Stimulated activated CD8-positive, alpha-beta memory T cell treated with anti-CD3 and anti-CD28 coated beads, Interleukin-7, amount 100 ng/mL, for 1 hour (primary cell): ENCODE measurements at places on chromosomes 2 and 18.

DNA sequence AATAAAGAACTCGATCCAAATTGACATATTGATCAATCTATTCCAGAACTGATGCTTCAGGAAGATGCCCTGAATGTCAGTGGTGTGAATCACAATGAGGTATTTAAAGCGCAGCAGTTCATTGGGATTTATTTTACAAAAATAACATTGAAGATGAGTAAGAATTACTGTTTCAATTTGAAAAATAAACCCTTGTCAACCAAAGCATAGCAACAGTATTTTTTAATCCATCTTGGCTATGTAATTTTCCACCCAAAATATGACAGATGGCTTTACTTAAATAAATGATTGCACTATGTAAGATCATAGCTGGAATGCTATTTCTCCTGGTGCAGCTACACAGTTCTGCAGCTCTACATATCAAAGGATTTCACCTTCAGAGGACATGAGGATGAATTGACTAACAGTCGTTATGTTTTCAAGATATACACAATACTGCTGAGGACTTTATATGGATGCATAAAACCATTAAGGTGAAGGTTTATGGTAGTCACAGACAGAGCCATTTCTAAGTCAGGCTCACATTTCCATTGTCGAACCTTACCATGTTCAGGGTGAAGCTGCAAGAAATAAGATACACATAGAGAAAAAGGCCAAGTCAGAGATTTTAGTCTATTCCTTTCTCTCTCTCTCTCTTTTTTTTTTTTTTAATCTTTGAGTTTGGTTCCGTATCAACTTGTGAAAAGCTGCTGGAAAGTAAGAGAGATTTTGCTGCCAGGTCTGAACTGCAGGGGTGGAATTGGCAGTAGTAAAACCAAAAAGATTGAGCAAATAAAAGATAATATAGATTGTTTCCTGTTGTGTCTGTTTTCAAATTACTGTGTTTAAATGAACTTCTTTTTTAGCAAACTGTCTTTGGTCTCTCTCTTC is 398.0 kb upstream of the CDH20 start:
- no peak for DNase-seq

- DNase-seq: no peak
Observed at GRCh38 chr2:173991856-173992588, 26.8 kb upstream of the SP3 start.

DNA sequence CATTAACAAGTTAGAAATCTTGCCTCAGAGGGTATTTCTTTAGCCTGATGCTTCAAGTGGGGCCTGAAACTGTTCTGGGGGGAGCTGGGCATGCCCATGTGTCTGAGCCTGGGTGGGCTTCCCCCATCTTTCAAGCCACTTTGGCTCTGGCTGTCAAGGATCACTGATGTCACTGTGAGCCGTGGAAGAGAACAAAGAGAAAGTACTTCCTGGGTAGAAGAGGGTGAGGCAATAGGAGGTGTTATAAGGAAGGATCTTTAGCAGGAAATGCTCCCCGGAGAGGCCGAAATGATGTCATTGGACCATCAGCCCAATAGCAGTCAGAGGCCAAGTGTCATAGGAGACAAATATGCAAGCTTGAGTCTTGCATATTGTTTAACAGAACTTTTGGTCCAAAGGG is 228.4 kb upstream of the MEX3C start:
- DNase-seq: no peak

DNA sequence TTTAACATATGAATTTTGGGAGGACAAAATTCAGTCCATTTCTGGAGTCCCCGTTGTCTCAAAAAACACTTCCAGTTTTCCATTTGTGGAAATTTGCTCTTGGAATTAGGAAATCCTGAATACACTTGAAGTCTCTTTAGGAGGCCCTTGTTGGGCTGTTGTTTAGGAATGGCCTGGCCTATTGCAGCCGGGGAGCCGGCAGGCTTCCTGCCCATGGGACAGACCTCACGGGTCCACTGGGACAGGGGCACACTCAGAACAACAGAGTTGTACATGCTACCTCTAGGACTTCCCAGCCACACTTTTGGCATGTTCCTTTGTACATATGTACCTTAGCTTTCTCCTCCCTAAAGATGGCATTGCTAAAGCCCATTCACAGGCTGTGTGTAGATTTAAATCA is 57.3 kb downstream of the ACOXL start:
- no peak for DNase-seq

DNA sequence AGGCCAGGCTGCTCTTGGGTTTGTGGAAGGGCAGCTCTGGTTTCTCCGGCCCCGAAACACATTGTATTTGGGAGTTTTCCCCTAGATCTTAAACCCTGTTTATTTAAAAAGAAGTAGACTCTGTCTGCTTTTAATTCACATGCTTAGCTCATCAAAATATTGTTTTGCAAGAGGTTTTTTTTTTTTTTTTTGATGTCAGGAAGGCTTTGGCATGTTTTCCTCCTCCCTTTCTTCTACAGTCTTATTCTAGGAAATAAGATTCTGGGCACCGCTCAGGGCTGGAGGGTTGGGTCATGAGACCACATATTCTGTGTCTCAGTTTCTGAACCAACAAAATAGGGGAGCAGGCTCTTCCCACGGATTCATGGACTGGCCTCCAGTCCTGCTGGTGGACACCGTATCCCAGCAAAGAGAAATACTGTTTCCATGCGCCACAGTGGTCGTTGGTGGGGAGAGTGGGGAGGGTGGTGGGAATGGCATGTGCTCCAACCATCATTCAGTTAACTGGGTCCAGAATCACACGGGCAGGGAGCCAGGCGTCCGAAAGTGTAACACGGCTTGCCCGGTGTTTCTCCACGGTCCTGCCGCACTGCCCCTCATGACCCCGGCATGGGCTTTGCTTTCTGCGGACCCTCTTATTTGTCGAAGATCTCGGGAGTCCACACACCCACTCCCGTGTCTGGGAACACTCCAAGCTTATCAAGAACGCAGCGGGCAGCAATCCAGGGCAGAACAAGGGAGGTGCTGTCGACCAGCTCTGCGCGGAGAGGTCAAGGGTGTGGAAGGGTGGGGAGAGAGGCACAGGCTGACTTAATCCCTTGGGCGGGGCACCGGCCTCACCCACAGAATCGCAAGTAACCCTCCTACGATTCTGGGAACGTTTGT is 176.7 kb downstream of the GLI2 start:
- DNase-seq: no peak

- no peak for DNase-seq
Observed at GRCh38 chr2:133966720-133967304, 287.1 kb upstream of the MGAT5 start.

- DNase-seq: no peak
Observed at GRCh38 chr2:145064511-145064910, 544.6 kb upstream of the ZEB2 start.

DNA sequence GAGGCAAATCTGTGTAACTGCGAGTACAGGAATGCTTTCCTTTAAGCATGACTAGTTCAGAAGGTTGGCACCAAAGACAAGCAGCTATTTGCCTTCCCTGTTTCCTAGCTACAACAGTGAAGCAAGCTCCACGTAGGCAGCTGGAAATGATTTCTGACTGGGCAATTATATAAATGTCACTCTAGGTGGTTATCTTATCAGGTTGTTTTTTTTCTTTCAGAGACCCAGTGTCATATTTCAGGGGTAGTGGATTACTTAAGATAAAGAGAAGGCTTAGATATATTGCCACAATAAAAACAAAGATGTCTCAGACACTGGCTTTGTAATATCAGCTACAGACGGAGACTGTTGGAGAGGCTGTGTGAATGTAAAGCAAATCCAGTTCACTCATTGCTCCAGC is 748.9 kb upstream of the NXPH2 start:
- DNase-seq: no peak

DNA sequence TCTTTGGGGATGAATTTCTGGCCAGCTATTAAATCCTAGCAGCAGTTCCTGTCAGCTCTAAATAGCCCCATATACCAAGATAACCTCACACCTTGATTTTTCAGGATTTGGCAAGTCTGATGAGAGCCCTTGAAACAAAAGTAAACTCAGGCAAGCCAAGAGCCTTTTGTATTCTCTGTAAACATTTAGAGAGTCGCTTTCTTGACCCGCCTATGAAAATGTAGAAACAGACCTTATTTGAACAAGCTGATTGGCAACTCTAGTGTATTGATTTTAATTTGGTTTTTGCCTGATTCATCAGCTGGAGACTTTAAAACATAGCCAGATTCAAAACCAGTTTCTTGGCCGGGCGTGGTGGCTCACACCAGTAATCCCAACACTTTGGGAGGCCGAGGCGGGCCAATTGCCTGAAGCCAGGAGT is 43.4 kb downstream of the CABLES1 start:
- DNase-seq: no peak

DNA sequence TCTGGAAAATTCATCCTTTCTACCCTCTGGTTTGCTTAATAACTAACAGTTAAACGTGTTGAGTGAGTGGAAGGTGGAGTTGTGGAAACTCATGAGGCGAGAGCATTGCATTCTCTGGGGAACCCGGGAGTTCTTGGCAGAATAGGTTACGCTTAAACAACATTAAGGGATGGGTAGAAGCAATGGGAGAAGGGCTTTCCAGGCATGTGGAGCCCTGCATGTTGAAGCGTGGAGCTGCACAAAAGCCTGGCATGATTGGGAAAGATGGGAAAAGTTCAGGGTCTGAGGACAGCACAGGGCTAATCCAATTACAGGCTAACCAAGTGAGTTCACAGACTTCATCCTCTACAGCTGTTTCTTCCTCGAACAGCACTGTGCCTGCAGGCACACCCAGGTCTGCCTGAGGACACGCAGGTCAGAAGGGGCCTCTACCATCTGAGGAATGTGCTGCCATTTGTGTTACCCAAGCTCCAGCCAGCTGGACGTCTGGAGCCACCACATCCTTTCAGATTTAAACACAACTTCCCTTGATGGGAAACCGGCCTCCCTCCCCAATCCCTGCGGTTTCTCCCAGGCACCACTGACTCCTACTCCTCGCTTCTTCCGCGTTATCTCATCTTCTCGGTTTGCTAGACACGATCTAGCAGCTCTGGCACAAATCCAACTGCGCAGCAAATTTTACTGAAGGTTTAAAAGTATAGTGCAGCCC is 164.2 kb downstream of the ANTXR1 start:
- no peak for DNase-seq

DNA sequence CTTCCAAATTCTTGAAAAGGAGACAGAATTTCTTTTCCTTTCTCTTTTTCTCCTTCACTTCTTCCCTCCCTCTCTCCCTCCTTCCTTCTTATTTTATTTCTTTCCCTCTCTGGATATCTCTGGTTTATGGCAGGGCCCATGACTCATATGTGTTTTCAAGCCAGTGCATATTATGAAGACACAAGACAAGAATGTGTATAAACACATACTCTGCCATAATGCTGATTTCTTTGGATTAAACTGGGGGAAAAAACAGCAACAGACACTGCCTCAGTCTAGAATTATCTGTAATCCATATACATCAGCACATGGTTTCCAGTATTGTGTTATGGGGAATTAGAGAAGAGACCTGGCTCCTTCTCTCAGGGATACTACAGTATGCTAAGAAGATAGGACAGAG is 82.8 kb upstream of the CPO start:
- no peak for DNase-seq

GRCh38 chr2:168119515-168120141 is 127.8 kb downstream of the STK39 start:
- DNase-seq: no peak

DNA sequence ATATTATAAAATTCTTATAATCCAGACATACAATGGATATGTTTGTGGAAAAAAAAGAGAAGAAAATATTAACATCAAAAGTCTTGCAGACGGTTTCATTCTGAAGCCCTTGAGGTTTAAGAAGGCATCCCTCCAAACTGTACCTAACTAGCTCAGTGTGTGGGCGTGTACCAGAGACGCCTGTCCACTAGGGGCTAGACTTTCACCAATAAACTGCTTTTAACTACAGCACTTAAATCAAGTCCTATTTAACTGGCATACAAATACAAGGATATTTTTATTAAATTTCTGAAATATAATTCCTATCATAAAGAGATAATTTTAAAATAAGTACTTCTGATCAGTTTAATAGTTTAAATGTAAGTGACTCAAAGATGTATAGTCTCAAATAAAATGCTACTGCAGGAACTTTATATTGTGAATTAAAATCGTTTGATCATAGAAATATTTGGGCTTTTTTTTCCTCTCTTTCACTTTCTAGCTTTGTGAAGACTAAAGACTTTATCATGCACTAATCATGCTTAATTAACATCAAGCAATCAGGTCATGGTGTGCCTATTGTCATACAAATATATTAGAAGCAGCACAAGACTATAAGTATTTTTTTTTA is 437.7 kb downstream of the SATB2 start:
- no peak for DNase-seq

DNA sequence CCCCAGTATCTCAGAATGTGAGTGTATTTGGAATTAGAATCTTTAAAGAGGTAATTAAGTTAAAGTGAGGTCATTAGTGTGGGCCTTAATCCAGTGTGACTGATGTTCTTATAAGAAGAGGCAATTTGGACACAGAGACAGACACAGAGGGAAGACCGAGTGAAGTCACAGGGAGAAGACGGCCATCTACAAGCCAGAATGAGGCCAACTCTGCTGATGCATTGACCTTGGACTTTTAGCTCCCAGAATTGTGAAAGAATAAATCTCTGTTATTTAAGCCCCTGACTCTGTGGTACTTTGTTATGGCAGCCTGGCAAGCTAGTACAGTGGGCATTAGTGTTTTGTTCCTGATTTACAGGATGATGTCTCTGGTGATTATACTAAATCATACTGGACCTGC is 64.6 kb downstream of the LTBP1 start:
- DNase-seq: no peak

- no peak for DNase-seq
Observed at GRCh38 chr2:15560140-15560987, 770 bp downstream of the NBAS start.

- DNase-seq: no peak
Observed at GRCh38 chr2:65766768-65767267, 334.4 kb upstream of the SPRED2 start.

DNA sequence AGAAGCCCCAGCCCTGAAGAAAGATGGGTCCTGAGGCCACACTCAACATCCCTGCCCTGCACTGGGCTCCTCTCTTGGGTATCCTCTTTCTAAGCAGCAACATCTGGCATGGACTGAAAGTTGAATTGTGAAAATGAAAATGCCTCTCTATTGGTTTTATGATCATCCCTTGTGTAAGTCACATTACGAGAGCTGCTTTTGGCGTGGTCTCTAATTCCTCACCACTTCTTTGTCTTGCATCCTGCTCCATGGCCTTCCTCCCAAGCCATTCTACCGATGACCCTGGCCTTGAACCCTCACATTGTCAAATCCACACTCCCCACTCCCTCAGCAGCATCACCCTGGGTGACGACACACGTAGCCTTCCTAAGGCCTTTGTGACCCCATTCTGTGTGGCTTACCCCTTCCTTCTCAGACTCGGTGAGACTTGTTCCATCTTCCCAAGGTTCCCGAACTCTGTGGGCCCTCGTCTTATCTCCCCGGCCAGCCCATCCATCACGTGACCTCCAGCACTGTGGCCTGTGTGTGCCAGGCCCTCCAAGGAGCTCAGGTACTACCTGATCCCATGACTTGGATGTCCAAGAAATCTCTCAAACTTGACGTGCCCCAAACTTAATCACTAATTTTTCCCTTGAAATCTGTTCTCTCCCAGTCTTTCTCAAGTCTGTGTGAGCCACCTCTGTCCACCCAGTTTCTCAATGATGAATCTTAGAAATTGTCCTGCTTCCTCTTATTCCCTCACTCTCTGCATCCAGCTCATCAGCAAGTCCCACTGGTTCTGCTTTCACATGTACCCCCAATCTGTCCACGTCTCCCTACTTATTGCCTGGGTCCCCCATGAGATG is 194.7 kb upstream of the HS6ST1 start:
- no peak for DNase-seq
